ENCODE measurements at places on chromosomes 2 and 18. TPM values are rescaled to one million over a fixed set of nuclear protein-coding genes. Genes with fewer than 3 reads are reported as not detected.

The LIMS2 gene
- 3.3 TPM for total RNA-seq

The HTRA2 gene
- 26.2 TPM for total RNA-seq

The IL1A gene
- 0.09 TPM for total RNA-seq

DNA sequence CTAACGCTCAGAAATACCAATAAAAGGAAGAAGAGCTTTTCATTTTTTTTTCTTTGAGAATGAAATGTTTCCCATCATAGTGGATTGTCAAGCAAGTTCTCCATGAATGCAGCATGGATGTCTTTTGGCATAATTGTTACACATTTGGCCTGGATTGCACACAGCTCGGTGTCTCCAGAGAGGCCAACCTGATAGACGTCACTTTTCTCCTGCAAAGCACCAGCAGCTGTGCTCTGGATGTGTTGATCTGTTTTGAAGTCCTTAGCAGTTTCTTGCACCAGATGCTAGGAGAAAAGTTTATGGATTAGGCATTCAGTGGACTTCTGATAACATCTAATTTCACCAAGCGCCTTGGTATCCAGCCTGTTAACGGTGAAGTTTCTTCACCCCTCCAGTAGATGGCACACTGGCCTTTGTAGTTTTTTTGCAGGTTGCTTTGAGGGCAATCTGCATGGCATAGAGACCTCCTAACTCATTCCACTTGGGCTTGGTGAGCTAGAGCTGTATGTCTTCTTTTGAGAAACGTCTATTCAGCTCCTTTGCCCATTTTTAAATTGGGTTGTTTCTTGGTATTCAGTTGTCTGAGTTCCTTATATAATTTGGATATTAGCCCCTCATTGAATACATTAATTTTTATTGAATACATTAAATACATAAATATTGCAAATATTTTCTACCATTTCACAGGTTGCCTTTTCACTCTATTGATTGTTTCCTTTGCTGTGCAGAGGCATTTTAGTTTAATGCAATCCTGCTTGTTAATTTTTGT lies 59.7 kb downstream of the PTH2R start:
- no peak for DNase-seq

DNA sequence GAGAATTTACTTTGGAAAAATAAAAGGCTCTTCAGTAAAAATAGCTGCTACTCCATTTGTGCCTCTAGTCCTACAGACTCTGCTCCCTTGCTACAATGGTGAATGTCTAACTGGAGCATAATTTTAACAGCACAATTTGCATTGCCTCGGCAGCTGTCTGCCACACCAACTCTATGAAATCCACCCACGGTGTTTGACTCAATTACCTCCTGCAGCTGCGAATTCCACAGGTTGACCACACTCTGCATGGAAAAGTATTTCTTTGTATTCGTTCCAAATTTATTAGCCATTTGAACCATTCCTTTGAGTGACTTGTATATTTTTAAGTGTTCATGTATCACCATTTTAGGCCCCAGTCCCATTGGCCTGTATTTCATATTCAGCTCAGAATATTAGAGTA lies 182.1 kb upstream of the CCDC68 start:
- no peak for DNase-seq

GRCh38 chr2:100211521-100211920 lies 69.1 kb upstream of the AFF3 start:
- DNase-seq, result no peak
